ENCODE measurements at places on chromosomes 5 and 9.

- DNase-seq, result no peak
- H3K27ac ChIP-seq, result peak overlapping the region; percentile 54
- H3K4me1 ChIP-seq, result peaks cover 14% of the 10 kb centered on the region
- H3K27me3 ChIP-seq, result no peaks in the 10 kb centered on the region
- no peaks in the 10 kb centered on the region for H3K36me3 ChIP-seq
Measured at GRCh38 chr5:10537624-10538023, 26.2 kb upstream of the ANKRD33B start.

- H3K4me3 ChIP-seq, result no peak overlapping the region
- no peaks in the 10 kb centered on the region for H3K4me1 ChIP-seq
- no peaks in the 10 kb centered on the region for H3K36me3 ChIP-seq
- no peaks in the 10 kb centered on the region for H3K27me3 ChIP-seq
- DNase-seq, result no peak
Measured at GRCh38 chr9:110687497-110687896, 18.9 kb downstream of the MUSK start.

- DNase-seq, result no peak
- H3K4me1 ChIP-seq, result no peaks in the 10 kb centered on the region
- no peaks in the 10 kb centered on the region for H3K27me3 ChIP-seq
- H3K4me3 ChIP-seq, result no peak overlapping the region
- no peak overlapping the region for H3K27ac ChIP-seq
Measured at GRCh38 chr9:21428235-21428634, 12.0 kb upstream of the IFNA1 start.

DNA sequence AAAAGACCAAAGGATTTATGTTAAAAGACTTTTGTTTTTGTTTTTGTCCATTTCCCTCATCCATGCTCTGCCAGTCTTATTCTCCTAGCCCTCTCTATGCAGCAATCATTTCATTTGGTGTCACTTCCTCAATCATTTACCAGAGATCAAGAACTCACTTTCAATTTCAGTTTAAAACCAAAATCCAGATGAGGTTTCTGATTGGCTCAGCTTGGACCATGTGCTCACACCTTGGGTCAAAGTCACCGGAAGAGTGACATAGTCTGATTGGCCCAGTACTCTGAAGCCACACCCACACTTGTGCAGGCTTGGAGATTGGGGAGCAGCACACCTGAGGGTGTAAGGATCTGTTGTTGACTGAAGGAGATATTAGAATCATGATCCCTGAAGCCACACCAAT lies 79.6 kb downstream of the TLR4 start:
- H3K27me3 ChIP-seq, result no peaks in the 10 kb centered on the region
- peaks cover 11% of the 10 kb centered on the region for H3K4me1 ChIP-seq
- no peaks in the 10 kb centered on the region for H3K36me3 ChIP-seq

GRCh38 chr9:37575001-37575400 lies 1.2 kb downstream of the FBXO10 start:
- H3K4me1 ChIP-seq, result peaks cover 8% of the 10 kb centered on the region
- H3K4me3 ChIP-seq, result peak overlapping the region; percentile 93
- no peaks in the 10 kb centered on the region for H3K36me3 ChIP-seq
- H3K27ac ChIP-seq, result no peak overlapping the region
- no peak for DNase-seq

DNA sequence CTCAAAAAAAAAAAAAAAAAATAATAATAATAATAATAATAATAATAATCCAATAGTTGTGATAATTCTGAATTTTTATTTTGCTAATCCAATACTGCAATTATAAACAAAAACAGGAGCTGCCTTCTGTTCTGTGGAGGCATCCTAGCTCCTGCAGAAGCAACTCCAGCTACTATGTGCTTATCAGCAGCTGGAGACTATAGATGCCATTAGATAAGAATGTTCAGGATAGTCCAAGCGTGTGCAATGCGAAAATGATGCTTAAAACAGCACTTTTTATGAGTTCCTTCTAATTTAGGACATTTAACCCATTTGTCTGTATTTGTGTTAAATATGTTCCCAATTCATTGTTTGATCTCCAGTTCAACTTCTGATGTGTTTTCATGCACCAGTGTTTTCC lies 220.6 kb upstream of the RASEF start:
- H3K27ac ChIP-seq, result no peak overlapping the region
- H3K4me3 ChIP-seq, result no peak overlapping the region
- H3K4me1 ChIP-seq, result no peaks in the 10 kb centered on the region
- no peaks in the 10 kb centered on the region for H3K27me3 ChIP-seq

GRCh38 chr5:127088251-127088650 lies 14.9 kb upstream of the C5orf63 start:
- no peak overlapping the region for H3K4me3 ChIP-seq
- no peak for DNase-seq
- no peak overlapping the region for H3K27ac ChIP-seq
- H3K36me3 ChIP-seq, result no peaks in the 10 kb centered on the region
- H3K4me1 ChIP-seq, result no peaks in the 10 kb centered on the region
- no peaks in the 10 kb centered on the region for H3K27me3 ChIP-seq

- no peaks in the 10 kb centered on the region for H3K36me3 ChIP-seq
- no peak overlapping the region for H3K4me3 ChIP-seq
Measured at GRCh38 chr9:94031946-94032345, 52.3 kb upstream of the PTPDC1 start.

DNA sequence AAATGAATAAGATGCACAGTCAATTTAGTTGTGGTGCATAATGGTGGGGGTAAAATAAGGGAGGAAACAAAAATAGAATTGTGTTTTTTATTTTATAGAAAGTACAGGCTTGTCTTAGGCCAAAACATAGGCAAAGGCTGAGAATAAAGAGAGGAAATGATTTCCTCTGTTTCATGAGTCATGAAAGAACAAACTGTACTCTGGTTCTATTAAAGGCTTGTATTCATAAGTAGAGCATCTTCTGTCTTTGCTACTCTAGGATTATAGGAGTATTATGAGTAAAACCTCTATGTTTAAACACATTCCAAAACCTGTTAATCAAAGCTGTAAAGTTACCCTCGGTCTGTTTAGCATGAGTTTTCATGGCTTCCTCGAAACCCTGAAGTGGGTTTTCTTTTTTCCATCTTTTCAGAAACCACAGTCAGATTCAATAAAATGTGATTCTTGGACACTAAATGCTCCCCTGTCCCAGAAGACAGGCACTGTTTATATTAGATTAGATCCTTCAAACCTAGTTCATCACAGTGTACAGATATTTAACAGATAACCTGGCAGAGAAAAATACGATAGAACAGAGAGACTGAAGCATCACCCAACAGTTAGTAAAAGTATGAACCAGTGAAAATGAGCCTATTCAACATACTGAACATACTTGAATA lies 473.9 kb upstream of the CYLC2 start:
- no peak for DNase-seq
- H3K27ac ChIP-seq, result no peak overlapping the region
- H3K27me3 ChIP-seq, result no peaks in the 10 kb centered on the region
- no peaks in the 10 kb centered on the region for H3K36me3 ChIP-seq

- H3K4me3 ChIP-seq, result no peak overlapping the region
- DNase-seq, result no peak
- H3K27me3 ChIP-seq, result no peaks in the 10 kb centered on the region
- H3K27ac ChIP-seq, result no peak overlapping the region
- no peaks in the 10 kb centered on the region for H3K4me1 ChIP-seq
- no peaks in the 10 kb centered on the region for H3K36me3 ChIP-seq
Measured at GRCh38 chr5:154418344-154418820, 27.4 kb upstream of the SAP30L start.

- no peak overlapping the region for H3K4me3 ChIP-seq
- no peak for DNase-seq
- H3K4me1 ChIP-seq, result peaks cover 6% of the 10 kb centered on the region
- H3K27ac ChIP-seq, result no peak overlapping the region
- no peaks in the 10 kb centered on the region for H3K36me3 ChIP-seq
- no peaks in the 10 kb centered on the region for H3K27me3 ChIP-seq
Measured at GRCh38 chr5:139443831-139444453, 4.6 kb upstream of the DNAJC18 start.

DNA sequence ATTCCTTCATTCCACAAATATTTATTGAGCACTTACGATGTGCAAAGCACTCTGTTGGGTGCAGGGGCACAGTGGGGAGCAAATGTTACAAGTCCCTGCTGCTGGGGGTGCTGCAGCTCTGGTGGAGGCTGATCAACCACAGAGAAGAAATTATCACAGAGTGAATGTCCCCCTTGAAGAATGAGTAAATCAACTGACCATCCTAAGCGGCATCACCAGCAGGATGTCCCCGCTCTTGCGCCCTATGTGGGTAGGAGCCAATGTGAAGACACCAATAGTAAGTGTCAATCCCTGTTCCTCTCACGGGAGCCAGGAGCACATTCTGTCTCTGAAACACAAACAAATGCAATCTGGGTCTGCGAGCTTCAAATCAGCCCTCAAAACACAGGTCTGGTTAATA lies 47.4 kb upstream of the TBC1D9B start:
- DNase-seq, result no peak
- H3K27ac ChIP-seq, result no peak overlapping the region
- no peaks in the 10 kb centered on the region for H3K36me3 ChIP-seq
- H3K4me3 ChIP-seq, result no peak overlapping the region
- no peaks in the 10 kb centered on the region for H3K27me3 ChIP-seq

DNA sequence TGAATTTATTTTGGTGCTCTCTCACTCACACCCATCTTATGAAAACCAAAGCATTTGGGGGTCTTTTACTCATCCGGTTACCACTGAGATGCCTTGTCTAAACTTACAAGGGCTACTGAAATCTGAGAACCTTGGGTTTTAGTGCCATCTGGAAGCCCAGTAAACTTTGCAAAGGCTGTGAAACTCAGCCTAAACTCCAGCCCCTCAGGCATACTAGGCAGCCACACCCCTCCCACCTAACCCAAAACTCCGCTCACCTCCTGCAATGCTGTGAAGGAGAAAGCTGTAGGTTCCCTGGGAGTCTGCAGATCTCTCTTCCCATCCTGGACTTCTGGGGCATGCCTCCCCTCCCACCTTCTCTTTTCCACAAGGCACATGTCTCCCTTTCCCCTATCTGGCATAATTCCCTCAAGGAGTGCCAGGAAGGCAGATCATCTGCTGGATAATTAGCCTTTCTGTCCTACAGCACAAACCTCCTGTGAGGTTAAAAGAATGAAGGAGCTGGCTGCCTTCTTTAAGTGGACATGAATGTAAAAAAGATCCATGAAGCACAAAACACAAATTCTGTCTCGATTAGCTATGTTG lies 71.5 kb upstream of the ANXA1 start:
- no peaks in the 10 kb centered on the region for H3K27me3 ChIP-seq
- no peaks in the 10 kb centered on the region for H3K4me1 ChIP-seq
- H3K36me3 ChIP-seq, result no peaks in the 10 kb centered on the region
- H3K27ac ChIP-seq, result no peak overlapping the region

GRCh38 chr5:108315829-108316228 lies 66.1 kb downstream of the FBXL17 start:
- H3K4me3 ChIP-seq, result no peak overlapping the region
- no peak for DNase-seq
- no peaks in the 10 kb centered on the region for H3K4me1 ChIP-seq
- no peaks in the 10 kb centered on the region for H3K27me3 ChIP-seq
- H3K36me3 ChIP-seq, result no peaks in the 10 kb centered on the region

DNA sequence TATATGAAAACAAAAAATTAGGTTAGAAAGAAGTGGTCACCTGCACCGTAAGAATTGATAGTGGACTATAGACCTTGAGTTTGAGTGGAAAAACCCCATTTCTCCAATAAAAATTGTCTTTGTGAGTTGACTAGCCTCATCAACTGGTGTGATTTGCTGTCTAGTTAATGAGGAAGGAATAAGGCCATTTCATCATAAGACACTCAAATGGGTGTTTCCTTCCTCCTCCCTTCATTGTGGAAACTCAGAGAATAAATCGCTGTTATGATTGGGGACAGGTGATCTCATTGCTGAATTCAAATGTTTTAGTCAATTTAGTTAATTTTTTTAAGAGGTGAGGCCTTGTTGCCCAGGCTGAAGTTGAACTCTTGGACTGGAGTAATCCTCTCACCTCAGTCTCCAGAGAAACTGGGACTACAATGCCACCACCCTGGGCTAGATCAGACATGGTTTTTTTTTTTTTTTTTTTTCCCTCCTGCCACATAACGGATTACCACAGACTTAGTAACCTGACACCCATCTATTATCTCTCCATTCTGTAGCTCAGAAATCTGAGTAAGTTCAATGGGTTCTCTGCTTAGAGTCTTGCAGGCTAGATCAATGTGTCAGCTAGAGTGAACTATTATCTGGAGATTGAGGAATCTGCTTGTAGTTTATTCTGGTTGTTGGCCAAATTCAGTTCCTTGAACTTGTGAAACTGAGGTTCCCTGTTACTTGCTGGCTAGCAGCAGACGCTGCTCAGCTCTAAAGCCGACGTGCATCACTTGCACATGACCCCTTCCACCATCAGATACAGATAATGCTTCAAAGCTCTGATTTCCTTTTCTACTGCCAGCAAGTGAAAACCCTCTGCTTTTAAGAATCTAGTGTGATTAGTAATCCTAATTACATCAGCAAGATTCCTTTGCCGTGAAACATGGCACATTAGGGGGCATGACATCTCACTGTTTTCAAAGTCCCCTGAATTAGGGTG lies 663.8 kb upstream of the CDH9 start:
- no peaks in the 10 kb centered on the region for H3K36me3 ChIP-seq
- no peak for DNase-seq
- H3K4me1 ChIP-seq, result no peaks in the 10 kb centered on the region

- H3K4me1 ChIP-seq, result no peaks in the 10 kb centered on the region
- H3K4me3 ChIP-seq, result no peak overlapping the region
- no peaks in the 10 kb centered on the region for H3K27me3 ChIP-seq
- H3K36me3 ChIP-seq, result no peaks in the 10 kb centered on the region
Measured at GRCh38 chr9:116817762-116818161, 130.7 kb downstream of the TRIM32 start.

DNA sequence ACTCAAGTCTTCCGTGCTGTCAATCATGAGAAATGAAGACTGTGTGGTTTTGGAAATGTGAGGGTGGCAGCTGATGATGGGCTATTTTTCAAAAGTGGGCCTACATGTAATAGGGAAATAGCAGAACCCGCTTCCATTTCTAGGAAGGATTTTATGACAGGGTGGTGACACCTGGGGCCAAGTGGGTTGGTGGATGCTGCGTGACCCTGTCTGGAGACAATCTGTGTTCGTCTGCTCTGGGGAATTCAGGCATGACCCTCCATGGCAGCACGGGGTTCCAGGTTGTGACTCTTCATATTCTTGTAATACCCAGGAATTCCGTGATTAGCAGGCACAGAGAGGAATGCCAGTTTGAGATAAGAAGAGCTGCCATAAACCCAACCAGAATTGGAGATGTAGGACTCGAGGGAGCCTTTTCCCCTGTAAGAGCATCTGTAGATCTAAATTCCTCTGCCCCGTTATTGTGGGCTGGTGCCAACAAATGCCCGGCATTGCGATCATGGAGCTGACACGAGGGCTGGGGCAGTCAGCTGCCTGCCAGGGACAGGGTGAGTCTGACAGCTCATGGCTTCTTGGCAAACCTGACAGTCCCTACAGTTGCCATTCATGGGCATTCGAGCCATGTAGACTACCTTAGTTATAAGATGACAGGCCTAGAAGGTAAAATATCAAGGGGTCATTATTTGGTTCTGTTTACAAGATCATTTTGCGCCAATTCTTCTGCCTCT lies 279.7 kb downstream of the GADD45G start:
- no peak overlapping the region for H3K4me3 ChIP-seq
- H3K27ac ChIP-seq, result no peak overlapping the region
- no peaks in the 10 kb centered on the region for H3K27me3 ChIP-seq
- DNase-seq, result no peak
- no peaks in the 10 kb centered on the region for H3K36me3 ChIP-seq
- no peaks in the 10 kb centered on the region for H3K4me1 ChIP-seq

Measured in MM.1S (cell line).